ENCODE measurements at places on chromosomes 6 and 20.

DNA sequence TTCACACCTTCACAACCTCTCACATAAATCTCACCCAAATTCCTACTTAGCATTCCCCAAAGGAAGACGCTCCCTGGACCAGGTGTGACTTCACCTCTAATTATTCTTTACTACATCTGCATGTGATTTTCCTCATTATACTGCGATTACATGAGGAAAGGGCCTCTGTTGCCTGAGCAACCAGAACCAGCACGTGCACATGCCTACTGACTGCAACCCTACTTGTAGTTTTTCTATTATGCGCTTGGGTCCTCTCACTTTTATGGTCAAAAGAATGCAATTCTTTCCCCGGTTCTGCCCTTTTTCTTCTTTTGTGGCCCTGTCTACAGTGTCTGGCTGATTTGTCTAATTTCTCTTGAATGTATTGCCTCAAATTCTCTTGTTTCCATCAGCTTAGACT lies 20.4 kb upstream of the ANKEF1 start:
- no peak for DNase-seq

- DNase-seq, result no peak
Observed at GRCh38 chr6:132392270-132392646, 9.0 kb downstream of the MOXD1 start.

DNA sequence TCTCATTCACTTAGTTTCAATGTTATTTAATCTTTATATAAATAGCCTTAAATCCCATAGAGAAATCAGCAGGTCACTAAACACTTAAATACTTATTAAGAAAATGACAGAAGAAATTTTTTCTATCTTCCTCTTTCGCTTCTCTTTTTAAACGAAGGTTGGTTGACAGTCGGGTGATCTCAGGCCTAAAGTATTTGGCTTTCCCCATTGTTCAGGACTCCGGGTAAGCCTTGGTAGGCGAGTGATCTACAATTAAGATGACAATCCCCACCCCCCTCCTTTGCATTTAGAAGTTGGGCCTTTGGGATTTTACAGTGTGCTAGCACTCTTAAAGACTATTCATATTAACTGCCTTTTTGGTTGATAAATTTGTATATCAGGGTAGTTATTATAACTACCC lies 19.7 kb upstream of the UTRN start:
- no peak for DNase-seq

DNA sequence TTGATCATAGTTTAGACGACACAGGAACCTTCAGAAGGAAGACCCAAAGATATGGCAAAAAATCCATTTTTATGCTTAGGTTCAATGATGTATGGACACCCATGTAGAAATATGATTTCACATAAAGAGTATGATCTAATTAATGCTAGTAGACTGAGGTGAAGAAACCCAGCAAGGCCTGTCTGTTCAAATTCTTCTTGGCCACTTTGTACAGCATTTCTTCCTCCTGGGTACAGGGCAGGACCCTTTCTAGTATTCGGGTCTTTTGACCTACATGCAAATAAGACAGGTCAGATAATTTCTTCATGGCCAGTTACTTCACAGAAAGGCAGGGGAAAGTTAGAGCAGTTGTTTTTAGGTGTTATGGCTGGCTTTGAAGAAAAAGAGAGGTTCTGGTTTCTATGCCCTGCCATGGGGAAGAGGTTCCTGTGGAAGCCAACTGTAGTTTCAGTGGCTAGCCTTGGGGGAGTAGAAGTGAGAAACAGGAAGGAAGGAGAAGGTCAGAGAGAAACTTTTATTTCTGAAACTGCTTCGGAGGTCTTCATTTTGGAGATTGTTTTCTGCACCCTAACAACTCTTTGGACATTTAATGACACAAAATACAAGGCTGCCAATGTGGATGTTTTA lies 208.3 kb downstream of the PTPRK start:
- no peak for DNase-seq

GRCh38 chr6:143784316-143784715 lies 58.8 kb upstream of the LTV1 start:
- no peak for DNase-seq

GRCh38 chr6:12955956-12956355 lies 239.4 kb downstream of the PHACTR1 start:
- no peak for DNase-seq

- DNase-seq, result no peak
Observed at GRCh38 chr6:18324706-18325042, 60.3 kb upstream of the DEK start.

DNA sequence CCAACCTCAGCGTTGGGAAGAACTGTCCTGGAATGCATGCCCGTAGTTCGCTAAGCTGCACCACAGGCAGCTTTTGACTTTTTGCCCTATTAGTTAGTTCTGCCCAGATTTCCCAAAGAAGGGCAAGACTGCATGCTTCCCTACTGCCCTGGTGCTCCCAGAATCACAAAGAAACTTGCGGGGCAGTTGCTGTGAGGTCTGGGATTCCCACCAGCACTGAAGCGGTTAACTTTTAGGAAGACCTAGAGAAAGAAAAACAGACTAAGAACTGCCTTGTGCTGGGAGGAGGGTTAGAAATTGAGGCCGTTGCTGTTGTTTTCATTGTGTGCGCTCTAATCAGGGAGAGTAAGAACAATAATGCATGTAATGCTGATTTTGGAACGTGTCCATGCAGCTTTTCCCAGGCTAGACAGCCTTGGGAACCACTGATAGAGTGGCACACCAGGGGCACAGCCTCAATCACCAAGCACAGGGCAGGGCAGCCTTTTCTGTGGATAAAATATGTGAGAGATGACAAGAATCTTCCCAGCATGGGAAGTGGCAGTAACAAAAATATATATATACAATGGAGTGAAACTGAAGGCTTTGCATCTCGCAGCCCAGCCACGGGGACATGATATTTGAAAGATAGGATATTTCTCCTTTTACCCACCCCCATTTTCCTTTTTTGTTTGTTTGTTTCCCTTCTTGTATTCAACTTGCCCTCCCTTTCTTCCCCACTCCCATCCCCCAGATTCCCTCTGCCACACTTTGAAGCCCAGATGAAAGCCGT lies 137.7 kb upstream of the HEY2 start:
- DNase-seq, result no peak

- DNase-seq, result no peak
Observed at GRCh38 chr6:7145885-7146828, 38.4 kb downstream of the RREB1 start.

GRCh38 chr6:39361657-39362486 lies 39.4 kb upstream of the KCNK16 start:
- peak; percentile 31 for DNase-seq
